ENCODE measurements at places on chromosomes 3 and 15.
A peak's percentile ranks its signal among the peaks of the same experiment; 100 is the strongest.

DNA sequence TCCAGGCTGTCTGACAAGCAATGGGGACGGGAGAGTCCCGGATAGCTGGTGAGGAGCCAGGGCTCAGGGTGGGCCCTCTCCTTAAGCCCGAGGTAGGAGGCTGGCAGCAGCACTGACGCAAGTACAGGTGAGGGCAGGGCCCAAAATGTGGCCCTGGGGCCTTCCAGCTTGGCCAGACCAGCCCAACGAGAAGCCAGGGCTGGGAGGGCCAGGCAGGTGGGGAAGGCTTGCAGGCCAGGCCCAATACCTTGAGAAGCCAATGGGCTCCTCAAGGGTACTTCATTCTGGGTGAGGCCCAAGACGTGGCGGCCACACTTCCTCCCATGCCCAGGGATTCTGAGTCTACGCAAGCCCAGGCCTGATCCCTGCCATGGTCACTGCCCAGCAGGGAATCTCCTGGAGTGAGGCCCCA is 37.2 kb downstream of the AMOTL2 start:
- no peak for DNase-seq

GRCh38 chr3:101036213-101036618 is 43.0 kb upstream of the ABI3BP start:
- peak; percentile 12 for DNase-seq

DNA sequence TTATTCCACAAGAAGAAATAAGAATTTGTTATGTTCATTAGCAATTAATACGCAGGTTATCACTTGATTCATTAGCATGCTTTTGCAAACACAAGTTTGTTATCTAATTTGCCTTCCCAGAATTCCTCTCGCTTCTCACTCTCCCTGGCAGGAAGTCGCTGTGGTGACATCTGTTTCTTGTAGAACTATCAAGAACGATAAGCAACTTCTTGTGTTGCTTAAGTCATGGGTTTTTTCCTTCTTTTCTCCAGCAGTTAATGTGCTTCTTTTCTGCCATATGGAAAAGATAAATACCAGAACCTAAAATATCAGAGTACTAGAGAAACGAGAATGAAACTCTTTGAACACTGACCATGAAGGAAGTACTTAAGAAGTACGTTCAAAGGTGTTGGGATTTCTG is 99.8 kb upstream of the CHMP2B start:
- peak; percentile 39 for DNase-seq

DNA sequence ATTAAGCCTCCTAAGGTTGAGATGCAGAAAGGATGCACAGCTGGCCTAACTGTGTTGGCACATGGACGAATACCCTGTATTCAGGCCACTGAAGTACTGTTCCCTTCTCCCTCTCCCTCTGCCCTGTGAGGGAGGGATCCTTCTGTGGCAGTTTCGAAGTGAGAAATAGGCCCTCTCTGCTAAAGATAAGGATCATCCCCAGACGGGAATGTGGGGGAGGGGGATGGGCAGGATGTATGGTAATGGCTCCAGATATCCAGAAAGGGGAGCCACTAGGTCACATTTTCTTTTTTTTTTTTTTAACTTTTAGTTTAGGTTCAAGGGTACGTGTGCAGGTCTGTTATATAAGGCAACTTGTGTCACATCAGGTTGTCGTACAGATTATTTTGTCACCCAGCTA is 463.1 kb downstream of the TBL1XR1 start:
- DNase-seq: no peak

GRCh38 chr15:70324001-70324974 is 226.6 kb upstream of the TLE3 start:
- DNase-seq: no peak

Measured in right cardiac atrium (tissue), 5 donors.